DMS79 treated with DMSO at 0.1 percent for 48 hours (cell line): ENCODE measurements at places on chromosomes 16 and 17.

DNA sequence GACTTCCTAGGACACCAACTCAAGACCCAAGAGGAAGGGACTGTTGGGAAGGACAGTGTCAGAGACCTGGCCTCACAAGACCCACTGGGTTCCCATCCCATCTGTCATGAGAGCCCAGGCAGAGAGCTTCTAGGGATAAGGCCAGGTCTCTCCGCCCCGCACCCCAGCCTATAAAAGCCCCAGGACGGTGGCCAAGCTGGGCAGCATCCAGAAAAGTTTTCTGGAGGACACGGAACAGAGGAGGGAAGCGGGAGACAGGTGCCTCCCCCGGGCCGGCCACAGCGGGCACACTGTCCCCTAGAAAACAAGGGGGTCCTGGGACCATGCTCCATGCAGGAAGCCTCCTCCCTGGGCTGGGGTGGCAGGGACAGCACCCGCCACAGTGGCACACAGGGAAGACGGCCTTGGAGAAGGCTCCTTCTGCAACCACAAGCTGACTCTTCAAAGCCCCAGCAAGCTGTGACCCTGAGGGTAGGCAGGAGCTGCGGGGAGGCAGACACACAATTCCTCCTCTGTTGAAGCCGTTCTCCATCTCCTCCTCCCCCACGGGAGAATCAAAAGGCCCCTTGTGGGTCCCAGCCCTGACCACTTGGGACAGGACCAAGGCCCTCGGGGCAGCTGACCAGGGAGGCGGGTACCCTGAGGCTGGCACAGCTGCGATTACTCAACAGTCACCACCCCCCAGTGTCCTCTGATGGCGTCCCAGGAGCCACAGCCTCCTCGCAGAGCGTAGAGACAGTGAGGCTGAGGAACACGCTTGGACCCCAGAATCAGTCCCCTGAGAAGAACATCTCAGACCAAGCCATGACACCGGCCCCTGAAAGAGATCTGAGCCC is 26.1 kb downstream of the TRPV3 start:
- DNase-seq = no peak

DNA sequence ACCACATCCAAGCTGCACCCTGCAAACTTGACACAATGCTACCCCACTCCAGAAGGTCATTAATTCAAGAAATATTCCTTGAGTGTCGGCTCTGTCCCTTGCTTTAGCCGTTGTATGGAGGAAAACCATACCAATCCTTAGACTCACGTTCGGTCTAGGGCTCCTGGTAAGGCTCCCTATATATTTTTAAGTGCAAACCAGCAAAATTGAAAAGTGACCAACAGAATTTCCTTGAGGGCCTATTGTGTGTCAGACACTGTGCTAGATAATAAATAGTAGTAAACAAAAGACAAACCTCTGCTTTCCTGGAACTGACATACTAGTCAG is 390 bp upstream of the BBS2 start:
- DNase-seq = no peak

GRCh38 chr17:66960613-66961012 is 3.9 kb upstream of the CACNG4 start:
- peak; percentile 48 for DNase-seq

- DNase-seq = peak; percentile 17
Observed at GRCh38 chr16:83713597-83713996, 94.2 kb upstream of the HSBP1 start.

DNA sequence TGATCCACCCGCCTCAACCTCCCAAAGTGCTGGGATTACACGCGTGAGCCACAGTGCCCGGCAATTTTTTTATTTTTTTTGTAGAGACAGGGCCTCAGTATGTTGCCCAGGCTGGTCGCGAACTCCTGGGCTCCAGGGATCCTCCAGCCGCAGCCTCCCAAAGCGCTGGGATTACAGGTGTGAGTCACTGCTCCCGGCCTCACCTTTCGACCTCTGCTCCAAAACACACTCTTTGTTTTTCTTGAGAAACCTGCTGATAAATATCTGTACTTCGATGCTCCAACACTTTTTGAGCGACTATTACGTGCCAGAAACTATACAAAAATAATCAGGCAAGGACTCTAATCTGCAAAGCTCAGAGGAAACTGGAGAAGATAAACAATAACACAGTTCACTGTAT is 1.0 kb downstream of the MED1 start:
- no peak for DNase-seq

- DNase-seq = no peak
Observed at GRCh38 chr16:51228097-51228659, 77.1 kb upstream of the SALL1 start.

DNA sequence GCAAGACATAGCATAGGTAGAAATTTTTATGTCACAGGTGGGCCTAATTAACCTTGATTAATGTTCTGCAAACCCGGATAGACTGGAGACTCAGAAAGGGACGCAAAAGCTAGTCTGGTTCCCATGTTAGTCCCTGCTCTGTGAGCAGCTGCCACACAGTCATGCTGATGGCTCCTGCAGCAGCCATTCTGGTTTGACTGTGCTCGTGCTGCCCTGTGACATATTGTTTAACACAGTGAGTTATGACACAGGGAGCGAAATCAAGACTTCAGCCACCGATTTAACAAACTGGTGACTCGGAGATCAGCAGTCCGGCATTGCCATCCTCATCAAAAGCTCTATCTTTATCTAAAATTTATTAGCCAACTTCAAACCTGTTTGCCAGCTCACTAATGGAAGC is 169.8 kb downstream of the WWOX start:
- DNase-seq = no peak

- DNase-seq = no peak
Observed at GRCh38 chr16:1950047-1950446, 4.4 kb downstream of the RPL3L start.

DNA sequence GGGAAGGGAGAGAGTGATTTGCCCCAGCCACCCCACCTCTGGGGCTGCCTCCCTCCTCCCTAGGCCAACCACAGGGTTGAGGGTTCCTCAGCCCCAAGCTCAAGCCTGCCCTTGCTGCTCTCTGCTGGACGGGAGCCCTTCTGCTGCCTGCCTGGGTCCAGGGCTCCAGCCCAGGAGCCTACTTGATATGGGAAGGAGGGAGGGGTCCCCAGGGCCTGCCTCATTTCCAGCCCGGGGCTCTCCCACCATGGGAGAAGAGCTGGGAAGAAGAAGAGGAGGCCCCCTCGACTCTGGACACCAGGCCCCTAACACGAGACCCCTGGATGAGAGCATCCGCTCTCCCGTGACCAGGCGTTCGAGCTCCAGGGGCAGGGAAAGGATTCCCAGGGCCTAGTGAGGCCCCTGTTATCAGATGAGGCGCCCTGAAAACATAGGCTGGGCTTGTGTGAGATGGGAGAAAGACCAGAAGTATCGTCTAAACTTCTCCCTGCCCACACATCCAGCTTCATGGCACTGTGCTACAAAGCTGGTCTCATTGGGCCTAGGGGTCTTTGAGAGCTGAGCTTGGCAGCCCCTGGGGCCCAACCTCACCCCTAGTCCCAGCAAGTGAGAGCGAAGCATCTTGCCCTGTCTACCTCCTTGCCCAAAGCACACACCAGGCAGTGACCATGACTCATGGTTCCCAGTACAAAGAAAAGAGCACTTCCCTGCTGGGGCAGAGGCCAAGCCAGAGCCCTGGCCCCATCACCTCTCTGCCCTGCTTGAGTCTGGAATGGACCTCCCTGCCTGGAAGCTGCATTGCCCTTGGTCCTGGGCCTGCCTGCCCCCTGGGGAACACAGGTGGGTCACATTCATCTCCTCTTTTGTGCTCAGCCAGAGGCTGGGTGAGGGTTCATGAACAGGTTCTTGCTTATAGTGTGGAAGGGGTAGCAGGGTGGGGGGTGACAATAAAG is 987 bp downstream of the SLC16A5 start:
- no peak for DNase-seq

- no peak for DNase-seq
Observed at GRCh38 chr17:50057521-50057991, 1.6 kb downstream of the ITGA3 start.

DNA sequence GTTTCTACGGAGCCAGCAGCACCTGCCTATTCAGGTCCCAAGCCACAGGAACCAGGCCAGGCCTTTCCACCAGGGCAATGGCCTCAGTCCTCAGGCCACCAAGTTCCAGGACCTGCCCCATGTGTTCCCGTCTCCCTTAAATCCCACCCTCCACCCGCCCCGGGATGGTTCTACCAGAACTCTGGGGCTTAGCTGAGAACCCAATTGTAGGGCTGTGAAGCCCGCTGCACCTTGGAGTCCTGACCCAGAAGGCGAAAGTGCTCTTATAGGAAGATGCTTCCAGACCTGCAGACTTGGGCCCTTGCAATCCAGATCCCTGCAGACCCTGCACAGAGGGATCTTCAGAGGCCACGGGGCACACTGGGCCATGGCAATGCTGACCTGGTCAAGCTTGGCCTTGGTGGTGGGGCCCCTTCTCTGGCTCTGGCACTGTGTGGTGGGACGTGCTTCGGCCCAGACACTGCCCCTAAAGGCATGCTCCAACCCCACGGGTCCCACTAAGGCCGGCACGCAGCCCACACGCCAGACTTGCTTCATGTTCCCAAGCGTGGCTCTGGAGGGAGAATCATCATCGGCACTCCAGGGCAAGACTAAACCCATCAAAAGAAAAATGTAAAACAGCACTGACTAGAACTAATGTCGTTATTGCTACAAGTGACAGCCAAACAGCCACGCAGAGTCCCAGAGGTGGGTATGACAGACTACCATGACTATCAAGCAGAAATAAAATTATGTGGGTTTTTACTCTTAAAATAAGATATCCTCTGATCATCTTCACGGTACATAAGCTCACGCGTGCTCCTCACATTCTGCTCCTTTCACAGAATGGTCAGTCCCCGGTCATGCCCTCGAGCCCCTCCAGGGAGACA is 41.3 kb upstream of the ATP2A3 start:
- DNase-seq = no peak

DNA sequence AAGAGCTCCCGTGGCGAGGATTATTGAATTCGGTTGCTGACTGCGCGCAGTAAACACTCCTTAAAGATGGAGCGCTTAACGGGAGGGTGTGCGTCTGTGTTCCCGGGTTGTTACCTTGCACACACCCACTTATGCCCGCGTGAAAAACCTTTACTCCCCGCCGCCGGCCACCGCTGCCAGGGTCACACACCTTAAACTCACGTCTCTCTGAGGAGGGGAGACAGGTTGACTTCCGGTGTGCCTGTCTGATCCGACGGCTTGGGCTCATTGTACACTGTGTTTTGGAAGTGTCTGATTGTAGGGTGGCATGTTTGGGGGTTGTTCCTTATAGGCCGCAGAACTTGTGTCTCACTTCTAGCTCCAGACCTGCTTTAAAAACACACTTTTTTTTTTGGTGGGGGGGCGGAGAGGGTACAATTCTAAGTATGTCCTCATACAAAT is 66.8 kb downstream of the KPNA2 start:
- DNase-seq = peak; percentile 1

DNA sequence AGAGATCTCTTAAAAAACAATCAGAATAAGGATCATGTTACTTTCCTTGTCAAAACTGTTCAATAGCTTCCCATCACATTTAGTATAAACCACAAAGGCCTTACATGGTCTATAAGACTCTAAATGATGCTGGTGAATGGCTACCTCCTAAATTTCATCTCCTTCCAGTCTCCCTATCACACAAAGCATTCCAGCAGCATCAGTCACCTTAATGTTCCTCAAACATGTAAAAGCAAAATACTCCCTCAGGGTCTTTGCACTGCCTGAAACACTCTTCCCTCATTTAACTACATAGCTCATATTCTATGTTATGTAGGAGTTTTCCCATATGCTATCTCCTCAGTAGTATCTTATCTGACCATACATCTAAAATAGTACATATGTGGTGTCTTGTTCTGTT is 53.5 kb upstream of the INTS2 start:
- DNase-seq = no peak

GRCh38 chr17:48068491-48068961 is 20.4 kb downstream of the NFE2L1 start:
- DNase-seq = no peak

DNA sequence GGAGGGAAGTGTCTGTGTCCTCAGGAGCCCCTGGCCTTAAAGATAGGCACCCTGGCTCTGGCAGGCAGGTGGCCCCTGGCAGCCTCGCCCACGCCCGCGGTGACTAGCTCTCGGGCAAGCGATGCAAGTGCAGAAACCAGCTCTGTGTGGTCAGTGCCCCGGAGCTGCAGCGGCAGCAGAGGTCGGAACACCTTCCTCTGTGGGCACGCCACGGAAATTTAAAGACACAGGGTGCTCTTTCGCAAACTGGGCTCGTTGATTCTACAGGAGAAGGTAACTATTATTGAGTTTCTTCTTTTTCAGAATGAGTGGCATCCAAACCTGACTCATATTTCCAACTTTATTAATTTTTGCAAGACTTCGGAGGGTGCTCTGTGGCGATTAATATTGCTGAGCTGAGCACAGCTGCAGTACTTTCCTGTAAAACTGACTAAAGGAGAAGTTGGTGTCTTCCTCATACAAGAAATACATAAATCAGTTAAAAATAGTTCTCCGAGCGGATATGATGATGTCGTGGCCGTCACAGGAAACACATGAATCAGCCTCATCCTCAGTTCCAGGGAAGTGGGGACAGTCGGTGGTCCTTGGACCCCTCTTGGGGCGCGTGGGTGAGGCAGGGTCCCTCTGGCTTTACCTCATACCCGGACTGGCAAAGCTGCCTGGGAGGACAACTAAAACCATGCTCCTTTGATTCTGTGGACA is 120.2 kb downstream of the METRNL start:
- DNase-seq = no peak

GRCh38 chr17:78342449-78343186 is 17.3 kb downstream of the SOCS3 start:
- DNase-seq = no peak
